IMR-90 (cell line): ENCODE measurements at places on chromosomes 5 and 9. TPM values are rescaled to one million over a fixed set of nuclear protein-coding genes. Genes with fewer than 3 reads are reported as not detected.

DNA sequence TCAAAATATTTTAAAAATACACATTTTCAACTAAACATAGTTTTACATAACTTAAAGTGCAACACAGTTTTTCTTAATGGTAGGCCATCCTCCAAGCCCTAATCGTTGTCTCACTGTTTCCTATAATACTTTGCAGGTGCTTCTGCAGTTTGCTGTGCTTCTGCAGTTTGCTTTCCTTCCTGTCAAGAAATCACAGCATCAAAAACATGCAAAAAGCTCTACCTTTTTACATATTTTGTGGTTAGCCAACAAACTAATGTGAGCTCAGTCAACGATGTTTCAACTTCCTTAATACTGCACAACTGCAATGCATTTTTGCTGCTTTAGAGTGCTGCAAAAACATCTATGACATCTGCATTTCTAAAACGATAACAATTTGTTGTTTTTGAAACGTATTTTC, 25.2 kb downstream of the EMB start:
- H3K27ac ChIP-seq: no peak overlapping the region
- no peaks in the 10 kb centered on the region for H3K4me1 ChIP-seq
- no peaks in the 10 kb centered on the region for H3K36me3 ChIP-seq
- no peaks in the 10 kb centered on the region for H3K27me3 ChIP-seq
- no peak overlapping the region for H3K4me3 ChIP-seq
- no peak for DNase-seq

DNA sequence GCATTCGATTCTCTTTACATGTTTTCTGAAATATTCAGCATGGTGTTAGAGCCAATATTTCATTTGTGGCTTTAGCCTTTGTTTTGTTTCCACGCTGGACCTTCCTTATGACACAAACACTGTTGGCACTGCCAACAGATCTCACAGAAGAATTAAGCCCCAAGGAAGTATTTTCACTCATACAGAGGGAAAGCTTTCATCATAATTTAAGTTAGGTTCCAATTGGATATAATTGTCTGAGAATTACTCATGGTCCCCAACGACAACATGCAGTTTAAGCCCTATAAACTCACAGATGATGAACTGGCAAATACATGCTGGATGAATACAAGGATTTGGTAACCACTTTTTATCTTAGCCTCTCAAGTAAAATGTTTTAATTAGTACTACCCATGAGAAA, 259.5 kb downstream of the EBF1 start:
- no peak for DNase-seq
- no peaks in the 10 kb centered on the region for H3K27me3 ChIP-seq

GRCh38 chr5:79793304-79793703, 103.7 kb downstream of the CMYA5 start:
- no peak overlapping the region for H3K27ac ChIP-seq
- no peak overlapping the region for H3K4me3 ChIP-seq
- H3K4me1 ChIP-seq: no peaks in the 10 kb centered on the region
- peaks cover 5% of the 10 kb centered on the region for H3K27me3 ChIP-seq

DNA sequence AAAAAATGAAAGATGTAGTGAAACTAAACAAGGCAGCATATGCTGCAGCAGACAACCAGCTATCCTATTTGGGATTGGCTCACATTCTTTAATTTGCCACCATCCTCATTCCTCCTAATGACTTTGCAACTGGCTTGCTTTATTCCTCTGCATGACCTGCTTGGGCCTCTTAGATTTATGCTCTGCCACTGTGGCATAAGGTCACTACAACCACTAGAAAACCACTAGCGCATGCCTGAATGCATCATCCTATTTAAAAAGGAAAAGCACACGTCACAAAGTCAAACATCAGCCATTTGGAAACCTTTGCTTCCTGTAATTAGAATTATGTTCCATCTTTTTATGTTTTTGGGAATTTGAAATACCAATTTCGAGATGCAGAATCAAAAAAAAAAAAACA, 40.8 kb upstream of the CCDC152 start:
- H3K36me3 ChIP-seq: no peaks in the 10 kb centered on the region
- no peaks in the 10 kb centered on the region for H3K4me1 ChIP-seq
- H3K4me3 ChIP-seq: no peak overlapping the region
- H3K27me3 ChIP-seq: no peaks in the 10 kb centered on the region
- DNase-seq: no peak
- no peak overlapping the region for H3K27ac ChIP-seq

DNA sequence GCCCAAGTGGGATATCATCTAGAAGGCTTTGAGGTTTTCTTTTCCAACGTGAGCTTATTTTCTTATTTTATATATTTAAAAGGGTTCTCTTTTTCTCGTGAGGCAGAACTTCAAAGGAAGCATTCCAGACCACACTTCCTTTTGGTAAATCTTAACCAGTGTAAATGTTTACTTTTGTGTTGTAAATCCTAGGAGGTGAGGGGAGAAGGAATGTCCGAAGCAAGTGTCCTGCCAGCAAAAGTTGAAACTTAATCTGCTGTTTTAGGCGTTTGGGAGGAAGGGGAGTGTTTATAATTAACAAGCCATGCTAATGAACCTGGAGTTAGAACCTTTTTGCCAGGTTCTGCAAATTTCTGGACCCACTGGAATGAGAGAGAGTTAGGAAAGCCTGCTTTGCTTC, 37.9 kb downstream of the WWC1 start:
- no peak overlapping the region for H3K4me3 ChIP-seq
- H3K36me3 ChIP-seq: no peaks in the 10 kb centered on the region
- H3K27me3 ChIP-seq: no peaks in the 10 kb centered on the region

GRCh38 chr5:149675610-149676201, 54.4 kb upstream of the PPARGC1B start:
- H3K4me3 ChIP-seq: no peak overlapping the region
- peaks cover 37% of the 10 kb centered on the region for H3K27me3 ChIP-seq
- H3K4me1 ChIP-seq: no peaks in the 10 kb centered on the region
- H3K36me3 ChIP-seq: no peaks in the 10 kb centered on the region
- H3K27ac ChIP-seq: no peak overlapping the region
- DNase-seq: no peak

DNA sequence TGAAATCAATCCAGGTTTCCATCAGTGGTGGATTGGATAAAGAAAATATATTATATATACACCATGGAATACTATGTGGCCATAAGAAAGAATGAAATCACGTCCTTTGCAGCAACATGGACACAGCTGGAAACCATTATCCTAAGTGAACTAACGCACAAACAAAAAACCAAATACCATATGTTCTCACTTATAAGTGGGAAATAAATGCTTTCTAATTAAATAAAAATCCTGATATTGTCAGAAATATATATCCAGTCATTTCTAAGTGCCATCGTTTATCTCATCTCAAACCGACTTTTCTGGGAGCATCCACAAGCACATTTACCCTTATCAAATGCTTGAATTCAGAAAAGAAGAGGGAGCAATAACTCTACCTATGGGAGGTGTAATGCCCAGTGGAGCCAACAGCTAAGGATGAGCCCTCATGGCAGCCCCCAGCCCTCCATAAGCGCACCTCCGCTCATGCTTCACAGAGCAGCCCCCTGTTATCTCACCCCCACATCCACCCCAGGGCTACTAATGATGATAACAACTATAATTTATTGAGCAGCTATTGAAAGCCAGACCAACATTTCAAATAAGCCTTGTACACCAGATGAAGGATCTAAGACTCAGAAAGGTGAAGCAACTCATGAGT, 101.7 kb upstream of the SPOCK1 start:
- H3K27me3 ChIP-seq: peaks cover 7% of the 10 kb centered on the region
- H3K4me3 ChIP-seq: no peak overlapping the region
- no peak overlapping the region for H3K27ac ChIP-seq
- H3K4me1 ChIP-seq: no peaks in the 10 kb centered on the region
- H3K36me3 ChIP-seq: no peaks in the 10 kb centered on the region
- DNase-seq: no peak

- H3K4me1 ChIP-seq: peaks cover 3% of the 10 kb centered on the region; the same call in 1 of the 2 replicates
- no peaks in the 10 kb centered on the region for H3K36me3 ChIP-seq
- no peak for DNase-seq
- H3K27ac ChIP-seq: no peak overlapping the region
- H3K4me3 ChIP-seq: no peak overlapping the region
- no peaks in the 10 kb centered on the region for H3K27me3 ChIP-seq
Measured at GRCh38 chr9:124671861-124672260, 99.2 kb downstream of the NR6A1 start.

- no peaks in the 10 kb centered on the region for H3K4me1 ChIP-seq
- no peak overlapping the region for H3K27ac ChIP-seq
- no peaks in the 10 kb centered on the region for H3K27me3 ChIP-seq
Measured at GRCh38 chr9:31908158-31908890, 476.1 kb upstream of the ACO1 start.

DNA sequence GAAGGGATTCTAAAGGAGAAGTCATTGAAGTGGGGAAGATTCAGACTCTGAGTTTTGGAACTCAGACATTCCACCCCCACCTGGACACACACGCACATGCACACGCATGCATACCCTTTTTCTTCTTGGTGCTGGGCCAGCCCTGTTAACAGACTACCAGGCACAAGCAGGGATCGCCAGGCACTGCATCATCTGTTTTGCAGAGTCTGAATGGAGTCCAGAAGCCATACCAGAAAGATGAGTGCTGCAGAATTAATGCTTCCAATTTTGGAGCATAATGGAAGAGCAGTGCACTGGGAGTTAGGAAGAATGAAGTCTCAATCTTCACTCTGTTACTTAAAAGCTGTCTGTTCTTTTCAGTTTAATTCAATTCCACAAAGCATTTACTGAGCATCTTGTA, 95.5 kb downstream of the PDE8B start:
- H3K27ac ChIP-seq: no peak overlapping the region
- H3K4me3 ChIP-seq: no peak overlapping the region
- DNase-seq: peak; percentile 57
- no peaks in the 10 kb centered on the region for H3K36me3 ChIP-seq
- peaks cover 11% of the 10 kb centered on the region for H3K4me1 ChIP-seq

GRCh38 chr9:126832440-126832839, 27.6 kb downstream of the ZBTB43 start:
- H3K4me1 ChIP-seq: peaks cover 3% of the 10 kb centered on the region; the same call in 1 of the 2 replicates
- peaks cover 26% of the 10 kb centered on the region for H3K36me3 ChIP-seq
- H3K27ac ChIP-seq: no peak overlapping the region
- H3K4me3 ChIP-seq: no peak overlapping the region
- no peaks in the 10 kb centered on the region for H3K27me3 ChIP-seq
- no peak for DNase-seq

DNA sequence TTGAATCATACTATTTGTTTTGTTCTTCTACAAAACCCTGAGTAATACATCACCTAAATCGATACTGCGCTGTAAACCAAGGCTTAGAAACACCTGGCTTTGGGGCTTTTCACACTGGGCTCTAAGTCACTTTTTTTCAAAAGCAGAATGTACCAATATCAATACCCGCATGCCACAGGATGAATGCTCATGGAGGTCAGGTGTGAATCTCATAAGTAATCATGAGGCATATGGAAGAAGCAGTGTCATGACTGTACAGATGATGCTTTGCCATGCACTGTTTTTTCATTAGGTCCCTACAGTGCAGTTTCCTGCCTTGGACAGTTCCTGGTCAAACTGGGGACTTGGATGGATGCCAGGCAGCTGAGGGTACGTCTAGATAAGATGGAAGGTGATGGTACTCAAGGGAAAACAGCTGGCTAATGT, 49.0 kb upstream of the ATG10 start:
- no peaks in the 10 kb centered on the region for H3K36me3 ChIP-seq
- no peak for DNase-seq
- no peak overlapping the region for H3K4me3 ChIP-seq

DNA sequence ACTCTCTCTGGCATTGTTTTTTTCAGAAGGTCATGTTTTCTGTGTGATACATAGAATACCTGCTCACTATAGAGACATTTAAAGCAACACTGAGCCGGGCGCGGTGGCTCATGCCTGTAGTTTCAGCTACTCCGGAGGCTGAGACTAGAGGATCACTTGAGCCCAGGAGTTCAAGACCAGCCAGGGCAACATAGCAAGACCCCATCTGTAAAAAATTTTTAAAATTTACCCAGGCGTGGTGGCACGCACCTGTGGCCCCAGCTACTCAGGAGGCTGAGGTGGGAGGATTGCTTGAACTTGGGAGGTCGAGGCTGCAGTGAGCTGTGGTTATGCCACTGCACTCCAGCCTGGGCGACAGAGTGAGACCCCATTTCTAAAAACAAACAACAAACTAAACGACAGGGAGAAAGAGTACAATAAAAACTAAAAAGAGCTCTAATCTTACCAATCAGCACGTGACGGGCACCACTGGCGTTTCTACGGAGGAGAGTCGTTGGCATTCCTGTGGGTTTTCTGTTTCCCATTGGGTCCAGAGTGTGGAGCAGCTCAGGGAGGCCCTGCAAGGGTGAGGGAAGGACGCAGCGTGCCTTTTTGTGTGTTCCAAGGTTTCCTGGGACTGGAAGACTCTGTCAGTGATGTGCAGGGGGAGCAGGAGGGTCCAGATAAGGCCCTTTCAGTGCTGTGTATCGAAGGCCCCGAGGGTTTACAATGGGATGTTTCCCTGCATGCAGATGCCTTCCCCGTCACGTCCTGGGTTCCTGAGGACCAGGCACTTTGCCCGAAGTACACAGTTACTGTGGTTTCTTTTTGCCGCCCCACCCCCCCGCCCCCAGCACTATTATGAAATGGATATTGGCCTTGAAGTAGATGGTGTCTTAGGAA, 7.2 kb upstream of the RNU6ATAC start:
- peaks cover 12% of the 10 kb centered on the region for H3K4me1 ChIP-seq
- H3K27ac ChIP-seq: peak overlapping the region; percentile 69; the same call in 1 of the 2 replicates
- peaks cover 8% of the 10 kb centered on the region for H3K27me3 ChIP-seq
- no peaks in the 10 kb centered on the region for H3K36me3 ChIP-seq

The HARS2 gene
- total RNA-seq: 30.1 and 36.9 TPM in 2 replicates

The COL15A1 gene
- total RNA-seq: 1.9 and 2.2 TPM in 2 replicates

The SPINK6 gene
- total RNA-seq: not detected in 2 replicates

The PPP3R2 gene
- not detected in 2 replicates for total RNA-seq

The TLE4 gene
- 76.9 and 78.1 TPM in 2 replicates for total RNA-seq

The LCN15 gene
- total RNA-seq: not detected in 2 replicates

The SLC34A3 gene
- not detected in 2 replicates for total RNA-seq
